Cardiac muscle cell (in vitro differentiated cells and primary cell): ENCODE measurements at places on chromosomes 6 and 20. TPM values are rescaled to one million over a fixed set of nuclear protein-coding genes. Genes with fewer than 3 reads are reported as not detected.

DNA sequence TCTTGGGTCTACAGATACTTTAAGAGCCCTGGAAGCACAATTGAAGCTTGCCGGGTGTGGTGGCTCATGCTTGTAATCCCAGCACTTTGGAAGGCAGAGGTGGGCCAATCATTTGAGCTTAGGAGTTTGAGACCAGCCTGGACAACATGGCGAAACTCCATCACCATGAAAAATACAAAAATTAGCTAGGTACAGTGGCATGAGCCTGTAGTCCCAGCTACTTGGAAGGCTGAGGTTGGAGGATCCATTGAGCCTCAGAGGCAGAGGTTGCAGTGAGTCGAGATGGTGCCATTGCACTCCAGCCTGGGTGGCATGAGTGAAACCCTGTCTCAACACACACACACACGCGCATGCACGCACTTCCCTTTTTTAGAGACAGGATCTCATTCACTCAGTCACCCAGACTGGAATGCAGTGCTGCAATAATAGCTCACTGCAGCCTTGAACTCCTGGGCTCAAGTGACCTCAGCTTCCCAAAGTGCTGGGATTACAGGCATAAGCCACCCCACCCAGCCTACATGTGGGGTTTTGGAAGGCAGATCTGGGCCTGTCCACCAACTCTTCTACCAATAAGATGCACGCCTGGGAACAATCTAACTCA lies 182.5 kb upstream of the JARID2 start:
- H3K4me3 ChIP-seq, result no peak overlapping the region
- H3K4me1 ChIP-seq, result no peaks in the 10 kb centered on the region
- H3K36me3 ChIP-seq, result no peaks in the 10 kb centered on the region
- no peak for DNase-seq
- no peak overlapping the region for H3K27ac ChIP-seq

GRCh38 chr6:136524936-136525413 lies 25.2 kb downstream of the MAP7 start:
- no peaks in the 10 kb centered on the region for H3K36me3 ChIP-seq
- H3K27ac ChIP-seq, result no peak overlapping the region
- no peak for DNase-seq
- H3K4me3 ChIP-seq, result no peak overlapping the region
- H3K4me1 ChIP-seq, result no peaks in the 10 kb centered on the region
- no peaks in the 10 kb centered on the region for H3K27me3 ChIP-seq

DNA sequence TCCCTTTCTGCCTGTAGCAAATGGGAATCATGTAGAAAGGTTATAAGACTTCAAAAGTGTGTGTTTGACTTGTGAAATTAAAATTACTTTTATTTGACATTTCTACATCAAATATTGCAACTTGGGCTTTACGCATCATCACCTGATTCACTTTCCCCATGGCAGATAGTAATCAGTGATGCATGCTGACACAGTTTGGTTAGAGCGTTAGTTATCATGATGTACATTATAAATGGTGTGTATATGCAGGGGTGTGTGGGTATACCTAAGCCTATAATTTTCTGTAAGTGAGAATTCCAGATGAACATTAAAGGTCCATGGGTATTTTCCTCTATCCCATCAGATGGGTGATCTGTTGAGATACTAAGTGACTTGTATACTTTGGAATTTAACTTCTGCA lies 141.5 kb downstream of the KLHL32 start:
- H3K4me1 ChIP-seq, result no peaks in the 10 kb centered on the region
- H3K27me3 ChIP-seq, result no peaks in the 10 kb centered on the region
- no peaks in the 10 kb centered on the region for H3K36me3 ChIP-seq
- DNase-seq, result no peak

GRCh38 chr6:157813191-157813590 lies 9.9 kb upstream of the SNX9 start:
- no peaks in the 10 kb centered on the region for H3K4me1 ChIP-seq
- H3K27ac ChIP-seq, result no peak overlapping the region
- no peaks in the 10 kb centered on the region for H3K36me3 ChIP-seq
- no peaks in the 10 kb centered on the region for H3K27me3 ChIP-seq
- H3K4me3 ChIP-seq, result no peak overlapping the region

ZNF311 gene
- total RNA-seq, result 1.3 and 1.8 TPM in 2 replicates

NFKBIL1 gene
- total RNA-seq, result 43.6 and 51.2 TPM in 2 replicates
